ENCODE measurements at places on chromosomes 7 and 10.

- DNase-seq: no peak
These were observed 761.5 kb upstream of the C7orf33 start for GRCh38 chr7:147829016-147829415.

- no peak for DNase-seq
These were observed 796.2 kb downstream of the CCSER2 start for GRCh38 chr10:85124603-85125051.

- no peak for DNase-seq
These were observed 75.5 kb upstream of the CXCL12 start for GRCh38 chr10:44460416-44460815.

DNA sequence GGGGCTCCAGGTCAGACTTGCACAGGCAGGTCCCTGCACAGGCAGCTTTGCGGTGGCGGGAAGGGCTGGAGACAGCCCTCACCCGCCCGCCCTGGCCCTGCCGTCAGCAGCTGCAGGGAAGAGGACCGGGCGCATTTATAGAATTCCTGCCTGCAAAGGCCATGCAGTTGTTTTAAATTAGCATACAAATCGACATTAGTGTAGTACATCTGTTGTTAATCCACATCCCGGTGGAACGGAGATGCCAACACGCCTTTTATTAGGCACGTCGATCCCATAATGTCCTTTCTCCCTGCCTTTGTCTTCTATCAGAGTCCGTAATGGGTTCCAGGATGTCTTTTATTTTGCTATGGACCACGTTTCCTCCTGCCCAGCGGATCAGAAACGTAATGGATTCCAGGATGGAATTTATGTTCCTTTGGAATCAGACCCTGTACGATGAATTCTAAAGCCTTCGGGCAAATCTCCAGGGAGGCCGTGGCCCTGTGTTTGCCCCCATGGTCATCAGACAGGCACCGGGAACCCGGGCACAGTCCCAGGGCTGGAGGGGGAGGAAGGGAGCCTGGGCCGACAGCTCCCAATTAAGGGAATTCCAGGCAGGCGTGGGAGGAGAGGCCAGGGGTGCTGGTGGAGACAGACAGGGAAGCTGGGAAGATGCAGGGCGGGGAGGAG, 123.9 kb downstream of the COL26A1 start:
- DNase-seq: no peak

- no peak for DNase-seq
These were observed 530.5 kb downstream of the ACTR3B start for GRCh38 chr7:153290066-153290465.

GRCh38 chr7:2041496-2042367, 191.0 kb downstream of the MAD1L1 start:
- DNase-seq: no peak

DNA sequence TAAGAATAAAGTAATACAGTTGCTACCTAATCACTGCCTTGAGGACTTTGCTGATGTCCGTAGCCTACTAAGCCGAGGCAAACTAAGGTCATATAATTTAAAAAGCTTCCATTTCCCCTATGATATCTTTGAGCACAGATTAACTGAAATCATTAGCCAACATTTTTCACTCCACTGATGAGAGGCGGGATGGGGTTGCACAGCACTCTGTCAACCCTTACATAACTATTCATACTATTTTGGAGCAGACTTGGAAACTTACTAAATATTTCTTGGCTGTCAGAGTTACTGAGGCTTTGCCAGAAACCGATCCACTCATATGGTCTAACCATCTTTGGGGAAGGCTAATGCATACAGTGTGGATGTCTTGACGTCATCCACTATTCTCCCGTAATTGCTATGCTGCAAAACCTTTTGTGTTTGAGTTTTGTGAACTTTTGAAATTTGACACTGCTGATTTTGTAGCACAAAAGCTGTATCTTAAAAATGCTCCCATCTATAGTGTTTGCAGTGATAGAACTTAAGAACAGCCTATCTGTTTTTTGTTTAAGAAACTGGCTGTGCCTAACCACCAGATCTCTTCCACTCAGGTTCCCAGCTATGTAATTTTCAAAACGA, 248.7 kb downstream of the TSPAN12 start:
- no peak for DNase-seq

DNA sequence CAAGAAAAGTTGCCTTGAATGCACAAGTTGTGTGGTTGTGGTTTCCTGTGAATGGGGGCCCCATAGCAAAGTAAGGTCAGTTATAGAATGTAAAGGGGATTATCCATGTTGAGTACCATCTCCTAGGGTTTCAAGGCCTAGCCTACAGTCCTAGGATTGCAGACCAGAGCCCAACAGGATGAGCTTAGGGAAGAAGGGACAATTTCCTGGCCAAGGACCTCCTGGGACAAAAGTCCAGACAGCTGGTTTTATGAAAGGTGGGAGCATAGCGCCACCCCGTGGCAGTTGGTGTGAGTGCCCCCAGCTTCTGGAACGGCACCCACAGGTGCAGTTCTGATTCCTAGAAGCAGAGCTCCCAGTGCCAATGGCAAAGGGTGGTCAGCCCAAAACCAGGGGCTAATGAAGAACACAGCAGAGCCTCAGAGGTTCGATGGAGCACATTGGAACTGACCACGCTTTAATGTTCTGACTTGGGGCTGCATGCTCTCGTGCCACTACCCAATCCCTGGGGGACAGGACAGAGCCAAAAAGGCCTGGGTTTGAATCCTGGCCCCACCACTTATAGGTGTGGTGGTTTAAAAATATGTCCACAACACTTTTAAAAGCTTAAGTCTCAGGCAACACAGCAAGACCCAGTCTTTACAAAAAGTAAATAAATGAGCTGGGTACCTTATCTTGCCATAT, 25.8 kb upstream of the TMEM120A start:
- no peak for DNase-seq

GRCh38 chr10:100972115-100972903, 3.0 kb downstream of the SEMA4G start:
- DNase-seq: no peak

GRCh38 chr7:147304376-147304775, 1187.8 kb downstream of the CNTNAP2 start:
- DNase-seq: no peak

GRCh38 chr10:52532650-52533290, 218.7 kb downstream of the DKK1 start:
- no peak for DNase-seq

GRCh38 chr10:100303724-100304319, 17.3 kb upstream of the BLOC1S2 start:
- no peak for DNase-seq

GRCh38 chr7:95611224-95611623, 14.9 kb upstream of the PDK4 start:
- no peak for DNase-seq

DNA sequence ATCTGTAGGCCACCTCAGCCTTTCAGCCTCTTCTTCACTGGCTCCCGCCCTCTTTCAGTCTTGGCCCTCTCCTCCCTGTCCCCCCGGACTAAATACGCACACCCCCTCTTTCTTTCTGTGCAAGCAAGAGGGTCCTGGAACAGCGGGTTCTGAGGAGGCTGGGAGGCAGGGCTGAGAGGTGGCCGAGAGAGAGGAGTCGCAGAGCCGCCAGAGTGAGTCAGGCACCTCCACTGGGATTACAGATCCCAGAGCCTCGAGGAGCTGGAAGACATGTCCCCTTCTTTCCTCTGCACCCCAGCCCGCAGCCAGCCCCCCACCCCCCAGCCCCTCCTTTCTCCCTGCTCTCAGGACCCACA, 182 bp downstream of the CCDC136 start:
- DNase-seq: no peak

GRCh38 chr7:102897856-102898531, 14.8 kb upstream of the LRRC17 start:
- DNase-seq: no peak

GRCh38 chr10:26486990-26487850, 49.1 kb downstream of the APBB1IP start:
- peak; percentile 18 for DNase-seq

DNA sequence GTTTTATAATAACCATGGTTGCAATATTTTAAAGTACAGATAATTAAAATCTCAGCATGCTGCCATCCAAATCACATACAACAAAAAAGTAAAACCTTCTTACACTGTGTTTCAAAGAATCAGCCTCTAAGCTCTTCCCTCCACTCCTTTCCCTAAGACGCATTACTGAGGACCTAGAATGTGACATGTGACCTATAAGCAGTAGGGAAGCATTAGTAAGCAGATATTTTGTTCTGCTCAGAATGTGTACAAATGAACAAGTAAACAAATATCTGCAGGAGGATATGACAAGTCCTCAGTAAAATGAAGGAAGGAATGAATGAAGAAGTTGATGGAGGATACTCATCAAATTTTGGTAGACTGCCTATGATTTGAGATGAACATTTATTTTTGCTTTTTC, 49.1 kb downstream of the RAB11FIP2 start:
- no peak for DNase-seq

DNA sequence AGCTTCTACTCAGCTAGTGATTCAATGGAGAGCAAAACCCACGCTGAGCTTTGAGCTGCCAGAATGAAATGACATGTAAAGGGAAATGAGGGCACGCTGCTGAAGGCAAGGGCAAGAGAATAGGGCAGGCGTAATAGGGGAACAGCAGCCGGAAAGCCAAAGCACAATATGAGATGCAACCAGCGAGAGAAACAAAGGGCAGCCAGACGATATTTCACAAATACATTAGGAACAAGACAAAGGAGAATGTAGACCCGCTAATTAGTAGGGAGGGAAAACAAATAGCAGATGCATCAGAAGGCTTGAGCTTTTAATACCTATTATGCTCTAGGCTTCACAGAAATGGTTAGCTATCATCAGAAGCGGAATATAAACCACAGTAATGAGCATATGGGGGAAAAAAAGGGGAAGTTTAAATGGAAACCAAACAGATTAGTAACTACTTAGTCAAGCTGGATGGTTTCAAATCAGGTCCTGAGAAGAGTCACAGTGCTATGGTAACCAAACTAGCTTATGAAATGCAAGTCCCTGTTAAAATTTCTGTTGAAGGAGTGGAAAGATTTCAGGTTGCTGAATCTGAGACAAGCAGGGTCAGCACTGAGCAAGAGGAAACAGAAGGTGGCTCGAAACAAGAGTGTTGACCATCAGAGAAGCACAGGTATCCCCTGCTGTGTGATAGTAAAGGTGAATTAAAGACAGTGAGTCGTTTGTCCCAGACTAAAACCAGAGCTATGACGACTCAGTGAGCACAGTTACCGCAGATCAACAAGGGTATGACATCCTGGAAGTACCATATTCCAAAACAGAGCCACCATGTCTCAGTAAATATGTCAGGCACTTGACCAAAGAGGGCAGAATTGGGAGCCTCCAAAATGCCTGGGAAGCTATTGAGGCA, 496.9 kb upstream of the CELF2 start:
- DNase-seq: no peak

DNA sequence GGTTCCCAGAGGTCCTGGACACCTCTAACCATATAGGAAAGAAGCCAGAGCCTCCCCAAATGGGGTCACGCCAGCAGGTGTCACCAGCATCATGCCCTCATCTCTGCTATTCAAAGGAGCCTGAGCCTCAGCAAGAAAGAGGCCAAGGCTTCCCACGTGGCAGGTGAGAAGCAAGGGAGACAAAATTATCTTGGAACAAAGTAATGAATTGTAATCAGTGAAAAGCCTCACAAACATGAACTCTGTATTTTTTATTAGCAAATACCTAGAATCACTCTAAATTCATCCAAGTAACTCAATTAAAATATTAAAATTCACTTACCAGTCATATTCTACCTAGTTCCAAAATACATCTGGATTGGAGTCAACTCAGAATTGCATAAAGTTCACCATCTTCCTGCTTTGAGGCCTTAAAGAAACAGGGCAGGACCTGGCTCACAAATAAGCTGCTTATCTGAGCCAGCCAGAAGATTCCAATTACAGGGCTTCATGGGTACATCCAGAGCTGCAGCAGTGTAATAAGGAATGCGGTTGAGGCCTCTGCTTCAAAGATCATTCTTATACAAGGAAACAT, 68.7 kb downstream of the SGMS1 start:
- DNase-seq: no peak

Measured in GOT3 (cell line).